Hematopoietic multipotent progenitor cell (in vitro differentiated cells): ENCODE measurements at places on chromosomes 1 and 21. TPM values are rescaled to one million over a fixed set of nuclear protein-coding genes. Genes with fewer than 3 reads are reported as not detected.

LRRIQ3 gene
- total RNA-seq = 0.27 TPM

MLLT11 gene
- total RNA-seq = 1.9 TPM

ATP1A4 gene
- under 0.01 TPM for total RNA-seq

BARHL2 gene
- not detected for total RNA-seq

MT1HL1 gene
- not detected for total RNA-seq

MRTO4 gene
- 21.0 TPM for total RNA-seq

PTCH2 gene
- total RNA-seq = 0.27 TPM
